Activated CD4-positive, alpha-beta T cell treated with anti-CD3 and anti-CD28 coated beads, Interleukin-2, amount 10 ng/mL, durations not matched to agents 24 days and 14 days (primary cell): ENCODE measurements at places on chromosomes 7 and 10. TPM values are rescaled to one million over a fixed set of nuclear protein-coding genes. Genes with fewer than 3 reads are reported as not detected.

GRCh38 chr7:33262476-33262875 is 133.1 kb downstream of the BBS9 start:
- no peak overlapping the region for H3K27ac ChIP-seq
- H3K4me3 ChIP-seq = no peak overlapping the region
- DNase-seq = no peak
- H3K36me3 ChIP-seq = no peaks in the 10 kb centered on the region
- no peaks in the 10 kb centered on the region for H3K4me1 ChIP-seq

- no peaks in the 10 kb centered on the region for H3K36me3 ChIP-seq
- no peak for DNase-seq
- no peak overlapping the region for H3K27ac ChIP-seq
- no peaks in the 10 kb centered on the region for H3K27me3 ChIP-seq
These were observed 25.9 kb downstream of the PRKG1 start for GRCh38 chr10:51100221-51100620.

- H3K4me1 ChIP-seq = peaks cover 2% of the 10 kb centered on the region
- no peak overlapping the region for H3K27ac ChIP-seq
- H3K4me3 ChIP-seq = no peak overlapping the region
- H3K36me3 ChIP-seq = no peaks in the 10 kb centered on the region
These were observed 23.4 kb downstream of the VWA2 start for GRCh38 chr10:114262496-114262895.

DNA sequence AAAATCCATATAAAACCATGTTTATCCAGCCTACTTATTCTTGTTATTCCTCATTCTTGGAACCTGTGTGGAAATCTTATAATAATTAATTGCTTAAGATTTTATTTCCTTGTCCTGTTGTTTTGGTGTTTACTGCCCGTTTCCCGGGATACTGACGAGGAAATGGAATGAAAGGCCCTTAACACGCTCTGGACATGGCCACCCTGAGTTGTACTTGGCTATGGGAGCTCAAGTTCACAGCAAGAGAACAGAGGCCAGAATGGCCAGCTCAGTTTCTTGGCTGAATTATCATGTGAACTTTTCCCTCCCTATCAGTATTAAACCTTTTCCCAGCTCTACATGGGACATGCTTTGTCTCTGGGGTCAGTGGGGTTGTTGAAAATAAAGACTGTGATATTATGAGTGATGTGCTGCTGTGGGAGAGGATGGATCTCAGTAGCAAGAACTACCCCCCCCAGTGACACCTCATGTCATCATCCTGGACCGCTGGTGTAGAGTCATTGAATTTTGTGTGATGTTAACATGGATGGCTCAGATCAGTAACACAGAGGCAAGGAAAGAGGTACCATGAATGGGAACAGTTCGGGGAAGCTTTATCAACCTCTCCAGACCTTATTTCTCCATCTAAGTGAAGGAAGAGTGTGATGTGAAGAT is 87.0 kb upstream of the IGFBP3 start:
- H3K27me3 ChIP-seq = no peaks in the 10 kb centered on the region
- H3K4me1 ChIP-seq = no peaks in the 10 kb centered on the region
- H3K4me3 ChIP-seq = no peak overlapping the region
- H3K36me3 ChIP-seq = no peaks in the 10 kb centered on the region

SEMA3C gene
- not detected in 2 replicates for total RNA-seq

IKZF1 gene
- 282 and 292 TPM in 2 replicates for total RNA-seq

CPEB3 gene
- total RNA-seq = 2.2 and 2.5 TPM in 2 replicates

DNA sequence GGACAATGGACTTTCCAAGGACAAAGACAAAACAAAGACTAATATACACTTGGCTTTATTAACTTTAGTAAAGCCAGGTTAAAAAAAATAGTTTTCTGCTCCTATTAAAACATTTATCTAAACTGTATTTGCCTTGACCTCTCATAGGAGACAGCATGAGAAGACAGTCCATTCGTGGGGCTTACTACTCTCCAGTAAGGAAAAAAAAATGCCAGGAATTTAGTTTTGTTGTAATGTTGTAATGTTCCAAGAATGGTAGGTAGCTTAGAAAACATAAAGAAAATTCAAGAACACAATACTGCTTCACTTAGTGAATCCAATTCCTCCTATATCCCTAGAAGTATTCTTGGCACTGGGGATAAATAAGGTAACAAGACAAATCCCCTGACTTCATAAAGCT is 81.7 kb downstream of the KMT2C start:
- H3K4me3 ChIP-seq = no peak overlapping the region
- no peak overlapping the region for H3K27ac ChIP-seq
- H3K27me3 ChIP-seq = no peaks in the 10 kb centered on the region
- peaks cover 11% of the 10 kb centered on the region for H3K4me1 ChIP-seq
- peaks cover 49% of the 10 kb centered on the region for H3K36me3 ChIP-seq

GRCh38 chr10:127824826-127825225 is 67.9 kb downstream of the CLRN3 start:
- no peak overlapping the region for H3K27ac ChIP-seq
- no peaks in the 10 kb centered on the region for H3K4me1 ChIP-seq
- no peak overlapping the region for H3K4me3 ChIP-seq
- no peaks in the 10 kb centered on the region for H3K27me3 ChIP-seq

HOXA7 gene
- not detected in 2 replicates for total RNA-seq

GRCh38 chr7:25456467-25457171 is 228.3 kb upstream of the NPVF start:
- H3K36me3 ChIP-seq = no peaks in the 10 kb centered on the region
- no peak overlapping the region for H3K27ac ChIP-seq
- no peaks in the 10 kb centered on the region for H3K4me1 ChIP-seq
- H3K27me3 ChIP-seq = peaks cover 9% of the 10 kb centered on the region
- no peak overlapping the region for H3K4me3 ChIP-seq

- DNase-seq = no peak
- H3K4me1 ChIP-seq = peaks cover 9% of the 10 kb centered on the region
- no peaks in the 10 kb centered on the region for H3K27me3 ChIP-seq
- H3K27ac ChIP-seq = no peak overlapping the region
These were observed 8.4 kb downstream of the LRRC4 start for GRCh38 chr7:128022631-128023532.

RADIL gene
- total RNA-seq = 0.14 and 0.26 TPM in 2 replicates

PRRT4 gene
- 0.14 TPM in 2 replicates for total RNA-seq

DNA sequence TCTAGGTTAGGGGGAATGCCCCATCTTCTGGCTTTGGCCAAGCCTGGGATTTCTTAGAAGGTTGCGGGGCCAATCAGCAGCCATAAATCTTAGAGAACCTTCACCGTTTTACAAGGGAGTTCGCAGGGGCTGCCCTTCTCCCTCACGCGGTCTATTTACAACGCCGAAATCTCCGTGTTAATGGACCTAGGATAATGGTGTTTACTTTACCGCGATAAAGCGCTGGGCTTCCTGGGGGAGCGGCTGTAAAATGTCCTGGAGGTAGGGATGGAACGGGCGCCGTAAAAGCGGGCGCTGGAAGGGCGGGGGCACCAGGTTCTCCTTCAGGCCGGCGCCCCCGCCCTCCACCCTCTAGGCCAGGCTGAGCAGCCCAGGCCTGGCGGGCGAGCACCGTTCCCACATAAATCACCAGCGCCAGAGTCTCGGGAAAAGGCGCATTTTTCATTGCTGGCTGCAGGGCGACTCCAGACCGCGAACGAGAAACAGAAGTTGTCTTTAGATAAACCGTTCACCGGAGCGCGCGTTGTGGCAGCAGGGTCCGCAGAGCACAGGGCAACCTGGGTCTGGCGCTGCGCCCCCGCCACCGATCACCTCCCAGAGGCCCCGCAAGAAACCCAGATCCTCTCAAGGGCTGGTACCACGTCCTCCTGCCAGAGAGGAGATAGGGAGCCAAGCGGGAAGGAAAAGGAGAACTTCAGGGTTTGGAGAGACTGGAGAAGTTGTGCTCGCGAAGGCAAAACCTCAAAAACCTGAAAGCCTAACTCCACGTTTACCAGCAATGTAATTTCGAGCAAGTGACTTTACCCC is 12.5 kb upstream of the NKX2-3 start:
- no peak overlapping the region for H3K27ac ChIP-seq
- H3K4me1 ChIP-seq = peaks cover 5% of the 10 kb centered on the region
- no peaks in the 10 kb centered on the region for H3K36me3 ChIP-seq
- DNase-seq = no peak
- no peak overlapping the region for H3K4me3 ChIP-seq

RAB19 gene
- 23.0 and 24.4 TPM in 2 replicates for total RNA-seq

DNA sequence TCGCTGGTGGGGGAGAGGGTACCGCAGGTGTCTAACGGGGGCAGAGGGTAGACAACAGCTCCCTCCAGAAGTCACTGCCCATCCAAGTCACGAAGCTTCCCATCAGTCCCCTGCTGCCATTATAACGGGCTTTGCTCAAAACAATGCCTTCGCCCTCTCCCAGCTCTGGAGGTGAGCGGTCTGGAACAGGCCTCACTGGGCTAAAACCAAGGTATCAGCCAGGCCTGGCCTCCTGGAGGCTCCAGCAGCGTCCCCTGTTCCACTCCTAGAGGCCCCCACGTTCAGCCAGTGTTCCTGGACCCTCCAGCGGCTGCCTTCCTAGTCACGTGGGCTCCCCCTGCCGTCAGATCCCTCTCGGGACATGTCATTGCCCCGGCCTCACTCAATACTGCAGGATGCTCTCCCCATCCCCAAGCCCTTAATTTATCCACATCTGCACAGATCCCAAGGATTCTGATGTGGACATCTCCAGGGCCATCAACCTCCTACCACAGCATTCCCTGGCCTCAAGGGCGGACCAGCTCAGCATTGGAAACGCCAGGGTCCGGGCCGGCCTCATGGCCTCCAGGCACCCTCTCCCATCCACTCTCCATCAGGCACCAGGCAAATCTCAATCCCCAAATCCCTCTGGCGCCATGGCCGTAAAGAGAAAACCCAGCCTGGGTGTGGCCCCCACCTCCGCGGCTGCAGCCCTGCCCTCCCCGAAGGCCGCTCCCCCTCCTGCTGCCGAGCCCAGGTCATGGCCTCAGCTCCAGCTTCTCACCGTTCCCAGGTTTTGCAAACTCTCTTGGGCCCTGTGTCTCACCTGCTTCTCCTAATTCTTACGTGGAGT is 104.1 kb upstream of the FAM20C start:
- no peaks in the 10 kb centered on the region for H3K36me3 ChIP-seq
- no peaks in the 10 kb centered on the region for H3K27me3 ChIP-seq
- no peak overlapping the region for H3K27ac ChIP-seq
- no peak overlapping the region for H3K4me3 ChIP-seq
- peaks cover 12% of the 10 kb centered on the region for H3K4me1 ChIP-seq
- DNase-seq = no peak

ZP3 gene
- 7.4 and 7.5 TPM in 2 replicates for total RNA-seq

TMEM229A gene
- not detected in 2 replicates for total RNA-seq

DNA sequence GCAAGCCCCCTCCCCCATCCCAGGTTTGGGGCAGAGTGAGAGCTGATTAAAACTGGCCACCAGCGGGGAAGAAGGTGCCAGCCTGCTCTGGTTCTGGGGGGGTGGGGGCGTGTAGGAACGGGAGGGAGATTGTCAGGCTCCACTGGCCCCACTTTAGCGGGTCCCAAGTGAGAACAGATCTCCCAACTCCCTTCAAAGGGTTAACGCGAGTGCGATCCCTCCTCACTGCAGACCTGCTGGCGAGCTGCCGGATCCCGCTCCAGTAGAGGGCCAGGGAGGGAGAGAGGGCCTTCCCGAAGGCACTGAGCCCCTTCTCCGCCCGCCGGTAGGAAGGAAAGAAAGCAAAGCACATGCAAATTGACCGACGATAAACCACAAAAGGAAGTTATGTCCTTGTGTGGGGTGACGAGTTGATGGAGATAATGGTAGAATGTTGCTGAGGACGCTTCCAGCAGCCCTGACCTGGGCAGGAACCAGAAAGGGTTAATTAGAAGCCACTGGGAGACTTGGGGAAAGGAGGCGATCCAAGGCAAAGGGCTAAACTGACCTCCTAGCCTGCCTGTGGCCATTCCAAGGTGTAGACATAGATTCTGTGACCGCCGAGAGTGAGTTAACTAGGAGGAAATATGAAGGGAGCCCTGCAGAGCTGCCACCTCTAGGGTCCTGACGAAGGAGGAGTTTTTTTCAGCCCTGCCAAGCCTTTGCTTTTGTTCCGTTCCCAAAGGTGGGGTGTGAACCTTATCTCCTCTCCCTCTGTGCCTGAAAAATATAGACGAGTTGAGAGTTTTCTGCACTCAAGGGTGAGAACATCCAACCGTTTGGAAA is 1.5 kb downstream of the NRG3 start:
- H3K36me3 ChIP-seq = no peaks in the 10 kb centered on the region
- H3K27ac ChIP-seq = no peak overlapping the region
- H3K4me1 ChIP-seq = peaks cover 5% of the 10 kb centered on the region
- DNase-seq = no peak

GPR15LG gene
- total RNA-seq = not detected in 2 replicates

- no peak overlapping the region for H3K4me3 ChIP-seq
- peaks cover 34% of the 10 kb centered on the region for H3K4me1 ChIP-seq
- no peak overlapping the region for H3K27ac ChIP-seq
- H3K27me3 ChIP-seq = no peaks in the 10 kb centered on the region
These were observed 93.2 kb upstream of the SAMD8 start for GRCh38 chr10:75018251-75018650.

CTAGE6 gene
- total RNA-seq = 0.52 and 1.5 TPM in 2 replicates

DNA sequence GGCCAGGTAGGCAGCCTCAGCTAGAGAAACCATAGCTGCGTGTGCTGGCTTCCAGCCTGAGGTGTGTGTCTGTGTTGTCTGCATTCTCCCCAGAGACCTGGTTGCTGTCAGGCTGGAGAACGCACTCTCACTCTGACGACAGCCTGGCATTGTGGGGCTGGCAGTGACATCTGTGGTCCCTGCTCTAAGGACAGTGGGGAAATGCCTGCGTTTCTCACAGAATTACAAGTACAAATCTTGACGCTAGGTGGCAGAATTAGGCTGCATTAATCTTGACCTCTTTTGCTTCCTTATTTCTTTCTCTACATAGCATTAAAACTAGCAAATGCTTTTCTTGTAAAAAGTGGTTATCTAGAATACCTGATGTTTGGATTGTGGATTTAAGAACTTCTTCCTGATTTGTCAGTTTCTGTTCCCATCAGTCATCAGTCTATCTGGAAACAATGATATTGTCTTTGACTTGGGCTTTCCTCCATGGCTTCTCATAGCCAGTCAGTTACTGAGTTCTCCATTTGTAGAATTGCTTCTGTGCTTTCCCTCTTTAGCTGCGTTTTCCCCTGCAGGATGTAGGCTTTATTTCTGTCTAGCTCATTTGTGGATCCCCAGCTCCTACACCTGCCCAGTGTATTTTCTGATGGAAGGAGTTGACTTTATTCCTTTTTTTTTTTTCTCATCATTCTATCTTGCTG is 86.0 kb downstream of the FANK1 start:
- no peaks in the 10 kb centered on the region for H3K27me3 ChIP-seq
- no peaks in the 10 kb centered on the region for H3K4me1 ChIP-seq
- DNase-seq = peak; percentile 66
- H3K36me3 ChIP-seq = no peaks in the 10 kb centered on the region
- H3K4me3 ChIP-seq = no peak overlapping the region

GRCh38 chr7:94512735-94513564 is 3.3 kb downstream of the CASD1 start:
- peaks cover 41% of the 10 kb centered on the region for H3K4me1 ChIP-seq
- H3K27me3 ChIP-seq = no peaks in the 10 kb centered on the region
- no peak overlapping the region for H3K4me3 ChIP-seq
- peaks cover 5% of the 10 kb centered on the region for H3K36me3 ChIP-seq
- H3K27ac ChIP-seq = no peak overlapping the region
